ENCODE measurements at places on chromosomes 5 and 9.

- no peak for DNase-seq
Observed at GRCh38 chr9:108933231-108933717, 650 bp downstream of the ELP1 start.

- DNase-seq, result no peak
Observed at GRCh38 chr5:91641730-91642350, 258.7 kb upstream of the ARRDC3 start.

GRCh38 chr5:80933036-80933435 lies 27.1 kb upstream of the RASGRF2 start:
- DNase-seq, result no peak

GRCh38 chr5:41636605-41637004 lies 126.2 kb upstream of the PLCXD3 start:
- no peak for DNase-seq

- no peak for DNase-seq
Observed at GRCh38 chr5:26034813-26035212, 1003.6 kb downstream of the CDH9 start.

DNA sequence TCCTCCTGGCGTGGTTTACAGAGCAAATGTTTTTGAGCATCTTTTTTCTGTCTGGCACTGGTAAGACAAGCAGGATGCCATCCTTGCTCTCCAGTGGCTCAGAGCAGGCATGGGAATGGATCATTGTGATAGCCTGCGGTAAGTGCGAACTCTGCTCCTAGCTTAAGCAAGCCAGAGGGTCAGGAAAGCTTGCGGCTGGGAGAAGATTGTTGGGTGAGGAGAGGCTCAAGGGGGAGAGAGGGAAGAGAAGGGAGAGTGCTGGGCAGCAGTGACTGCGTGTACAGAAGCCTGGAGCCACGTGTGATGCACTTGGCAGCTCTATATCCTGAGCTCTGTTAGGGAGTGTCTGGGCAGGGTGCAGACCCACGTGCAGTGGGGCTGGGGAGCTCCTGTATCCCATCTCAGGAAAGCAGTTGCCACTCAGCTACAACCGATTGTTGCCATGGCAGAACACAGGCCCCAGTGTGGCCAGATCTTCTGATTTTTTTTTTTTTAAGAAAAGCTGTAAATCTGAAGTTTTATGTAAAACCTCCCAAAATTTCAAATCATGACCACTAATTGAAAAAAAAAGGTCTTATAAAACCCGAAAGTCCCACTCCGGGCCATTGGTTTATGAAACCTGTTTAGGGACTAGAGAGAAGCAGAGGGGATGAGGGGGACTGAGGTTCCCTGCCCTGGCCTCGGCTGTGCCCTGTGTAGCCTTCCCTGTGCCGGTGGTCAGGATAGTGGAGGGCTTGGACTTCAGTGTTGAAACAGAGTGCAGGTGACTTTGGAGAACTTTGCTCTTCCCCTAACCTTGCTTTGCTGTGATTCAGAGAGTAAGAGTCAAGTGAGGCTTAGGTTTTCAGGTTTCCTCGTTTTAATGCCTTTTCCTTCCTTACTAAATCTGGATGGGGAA lies 67.3 kb downstream of the ZNF618 start:
- DNase-seq, result no peak

- no peak for DNase-seq
Observed at GRCh38 chr5:111134087-111134486, 41.9 kb downstream of the WDR36 start.

DNA sequence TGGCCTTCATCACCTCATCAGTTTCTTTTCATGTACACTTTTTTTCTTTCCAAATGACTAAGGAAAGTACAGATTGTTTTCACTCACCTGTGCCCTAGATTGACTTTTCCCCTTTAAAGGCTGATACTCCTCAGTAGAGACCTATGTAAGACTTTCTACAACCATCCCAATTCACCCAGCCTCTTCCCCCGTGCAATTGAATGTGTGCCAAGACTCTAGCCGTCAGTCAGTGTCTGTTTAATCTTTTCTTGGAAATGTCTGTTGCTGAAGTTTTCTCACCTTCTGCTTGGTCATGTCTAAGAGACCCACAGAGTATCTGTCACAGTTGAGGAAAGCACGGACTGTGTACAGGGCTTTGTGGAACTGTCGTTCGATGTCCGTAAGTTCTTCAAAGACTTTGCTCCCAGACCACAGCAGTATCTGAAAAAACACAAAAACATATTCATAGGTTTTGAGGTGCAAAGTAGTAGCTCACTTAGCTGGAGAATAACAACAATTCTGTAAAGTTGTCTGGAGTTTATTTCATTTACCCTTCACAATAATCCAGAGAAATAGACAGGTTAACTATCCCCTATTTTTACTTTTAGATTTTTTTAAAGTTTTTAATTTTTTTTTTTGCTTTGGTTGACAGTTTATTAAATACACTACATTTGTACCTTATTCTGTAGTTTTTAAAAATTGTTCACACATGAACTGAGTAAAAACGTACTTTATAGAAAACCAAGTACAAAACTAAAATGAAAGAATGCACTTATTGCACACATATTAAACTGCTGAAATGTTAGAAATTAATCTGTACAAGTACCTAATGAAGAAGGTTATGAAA lies 13.6 kb downstream of the PDE6A start:
- DNase-seq, result no peak

GRCh38 chr5:174344335-174344734 lies 298.8 kb downstream of the NSG2 start:
- no peak for DNase-seq

Data from caudate nucleus (tissue), 63 donors.